ENCODE measurements at places on chromosomes 5 and 9. TPM values are rescaled to one million over a fixed set of nuclear protein-coding genes. Genes with fewer than 3 reads are reported as not detected.

Gene NAIF1
- 5.8 TPM for total RNA-seq

Gene RGS7BP
- total RNA-seq, result 1.8 TPM

Gene IL3
- not detected for total RNA-seq

Gene CYLC2
- total RNA-seq, result not detected

Gene MSMP
- not detected for total RNA-seq

Gene IL13
- not detected for total RNA-seq

DNA sequence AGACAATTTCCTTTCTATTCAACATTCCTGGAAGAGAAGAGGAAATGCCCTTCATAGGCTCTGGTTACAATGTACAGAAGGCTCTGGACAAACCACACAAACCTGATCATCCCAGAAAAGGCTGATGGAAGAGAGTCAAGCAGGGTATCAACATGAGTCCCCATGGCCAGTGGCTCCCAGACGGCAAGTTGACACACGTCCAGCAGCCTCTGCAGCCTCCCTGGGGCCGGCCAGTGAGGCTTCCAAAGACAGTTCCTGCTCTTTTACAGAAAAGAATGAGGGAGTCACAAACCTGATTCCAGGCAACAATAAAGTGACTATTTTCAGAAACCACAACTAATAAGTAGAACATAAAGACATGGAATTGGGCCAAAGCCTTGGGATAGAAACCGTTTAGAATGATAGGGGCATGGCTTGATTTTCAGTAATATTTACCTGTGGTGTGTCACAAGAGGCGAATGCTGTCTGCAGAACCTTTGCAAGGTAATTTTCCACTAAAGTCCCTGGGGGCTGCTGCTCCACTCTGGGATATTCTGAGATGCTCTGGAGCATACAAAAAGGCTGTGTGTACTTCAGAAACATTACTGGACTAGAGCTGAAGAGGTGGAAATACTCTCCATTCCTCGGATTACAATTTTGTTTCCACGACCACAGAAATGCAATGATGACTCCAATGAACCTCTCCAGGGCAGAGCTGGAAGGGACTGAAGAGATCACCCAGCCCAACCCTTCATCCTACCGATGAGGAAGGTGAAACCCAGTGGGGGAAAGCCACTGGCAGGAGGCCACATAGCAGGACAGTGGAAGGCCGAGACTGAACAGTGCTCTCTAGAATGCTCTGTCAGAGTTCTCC, 10.4 kb downstream of the MED27 start:
- H3K27ac ChIP-seq, result no peak overlapping the region
- H3K27me3 ChIP-seq, result no peaks in the 10 kb centered on the region
- no peak for DNase-seq
- H3K4me1 ChIP-seq, result no peaks in the 10 kb centered on the region
- no peaks in the 10 kb centered on the region for H3K36me3 ChIP-seq
- no peak overlapping the region for H3K4me3 ChIP-seq

- H3K4me3 ChIP-seq, result no peak overlapping the region
- H3K27ac ChIP-seq, result no peak overlapping the region
- no peak for DNase-seq
- H3K4me1 ChIP-seq, result no peaks in the 10 kb centered on the region
These were observed 510.0 kb downstream of the ACTL7B start for GRCh38 chr9:108345826-108346225.

DNA sequence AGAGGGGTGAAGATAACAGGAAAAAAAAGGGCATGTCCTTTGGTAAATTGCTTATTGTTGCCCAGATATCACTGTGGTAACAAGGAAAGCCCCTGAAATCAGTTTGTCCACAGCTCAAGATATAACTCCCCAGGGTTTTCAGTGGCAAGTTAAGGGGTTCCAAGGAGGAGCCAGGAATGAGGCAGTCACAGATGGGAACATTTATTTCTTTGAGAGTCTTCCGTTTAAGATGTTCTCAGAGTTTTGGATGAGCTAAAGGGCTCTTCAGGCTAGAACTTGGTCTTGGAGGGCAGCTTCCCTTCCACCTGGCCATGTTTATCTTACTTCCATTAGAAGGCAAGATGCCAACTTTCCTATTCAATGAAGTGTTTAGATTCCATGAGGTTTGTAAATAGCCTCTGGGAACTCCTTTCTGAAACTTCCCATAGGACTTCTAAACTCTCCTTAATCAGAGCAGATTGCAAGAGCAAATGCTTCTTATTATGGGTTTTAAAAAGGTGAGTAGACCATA, 277.6 kb upstream of the TNC start:
- DNase-seq, result no peak
- H3K27ac ChIP-seq, result no peak overlapping the region
- H3K4me3 ChIP-seq, result no peak overlapping the region
- H3K36me3 ChIP-seq, result no peaks in the 10 kb centered on the region
- H3K4me1 ChIP-seq, result no peaks in the 10 kb centered on the region

GRCh38 chr5:161546470-161547301, at the start of gene GABRB2:
Gene GABRB2, minus strand, starts transcription at chr5:161546725. Its CDS starts 82 bp downstream, at chr5:161546643.
- no peaks in the 10 kb centered on the region for H3K36me3 ChIP-seq
- H3K27me3 ChIP-seq, result no peaks in the 10 kb centered on the region
- H3K27ac ChIP-seq, result no peak within 1 kb of the TSS
- H3K4me1 ChIP-seq, result no peaks in the 10 kb centered on the region
- peak within 1 kb of the TSS; percentile 27 for H3K4me3 ChIP-seq

GRCh38 chr5:58491216-58491892, at the start of gene GAPT:
Gene GAPT, plus strand, starts transcription at chr5:58491435. Its CDS starts 3,102 bp downstream, at chr5:58494537.
- H3K27me3 ChIP-seq, result no peaks in the 10 kb centered on the region
- no peaks in the 10 kb centered on the region for H3K36me3 ChIP-seq
- H3K27ac ChIP-seq, result no peak within 1 kb of the TSS
- DNase-seq, result no peak

DNA sequence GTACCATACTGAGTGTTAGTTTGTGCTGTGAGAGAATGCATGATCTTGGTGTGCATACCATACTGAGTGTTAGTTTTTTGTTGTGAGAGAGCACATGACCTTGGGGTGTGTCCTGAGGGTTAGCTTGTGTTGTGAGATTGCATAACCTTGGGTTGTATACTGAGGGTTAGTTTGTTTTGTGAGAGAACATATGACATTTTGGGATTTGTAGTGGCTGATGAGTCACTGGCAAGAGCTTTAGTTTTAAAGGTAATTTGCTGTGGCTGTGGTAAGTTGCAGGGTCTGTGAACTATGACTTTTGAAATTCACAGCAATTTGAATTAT, 1068.3 kb upstream of the EDIL3 start:
- H3K4me3 ChIP-seq, result no peak overlapping the region
- no peaks in the 10 kb centered on the region for H3K27me3 ChIP-seq
- H3K36me3 ChIP-seq, result no peaks in the 10 kb centered on the region

GRCh38 chr5:143924311-143924978, 112.5 kb downstream of the HMHB1 start:
- DNase-seq, result no peak
- no peak overlapping the region for H3K27ac ChIP-seq
- H3K4me1 ChIP-seq, result no peaks in the 10 kb centered on the region
- no peaks in the 10 kb centered on the region for H3K36me3 ChIP-seq
- H3K4me3 ChIP-seq, result no peak overlapping the region

- no peaks in the 10 kb centered on the region for H3K27me3 ChIP-seq
- H3K4me3 ChIP-seq, result no peak overlapping the region
- no peaks in the 10 kb centered on the region for H3K36me3 ChIP-seq
- H3K27ac ChIP-seq, result no peak overlapping the region
- H3K4me1 ChIP-seq, result no peaks in the 10 kb centered on the region
These were observed 23.1 kb downstream of the TRIM7 start for GRCh38 chr5:181181650-181182565.

DNA sequence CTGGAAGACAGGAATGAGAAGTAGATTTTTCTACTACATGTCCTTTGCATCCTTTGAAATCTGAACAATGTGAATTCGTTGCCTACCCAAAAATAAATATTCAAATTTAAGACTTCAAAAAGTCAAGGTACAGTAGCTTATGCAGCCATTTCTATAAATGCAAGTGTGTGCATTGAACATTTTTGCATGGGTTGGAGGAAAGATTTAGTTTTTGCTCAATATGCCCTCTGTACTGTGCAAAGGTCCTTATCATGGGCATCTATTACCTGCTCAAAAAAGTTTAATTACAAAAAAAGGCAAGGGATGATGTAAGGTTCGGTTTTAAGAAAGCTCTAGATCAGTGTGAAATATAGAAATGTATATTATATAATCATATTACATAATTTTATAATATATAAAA, 22.6 kb downstream of the AKNA start:
- H3K4me3 ChIP-seq, result no peak overlapping the region
- peak overlapping the region; percentile 82 for H3K27ac ChIP-seq
- peaks cover 6% of the 10 kb centered on the region for H3K36me3 ChIP-seq
- no peaks in the 10 kb centered on the region for H3K4me1 ChIP-seq
- H3K27me3 ChIP-seq, result no peaks in the 10 kb centered on the region

DNA sequence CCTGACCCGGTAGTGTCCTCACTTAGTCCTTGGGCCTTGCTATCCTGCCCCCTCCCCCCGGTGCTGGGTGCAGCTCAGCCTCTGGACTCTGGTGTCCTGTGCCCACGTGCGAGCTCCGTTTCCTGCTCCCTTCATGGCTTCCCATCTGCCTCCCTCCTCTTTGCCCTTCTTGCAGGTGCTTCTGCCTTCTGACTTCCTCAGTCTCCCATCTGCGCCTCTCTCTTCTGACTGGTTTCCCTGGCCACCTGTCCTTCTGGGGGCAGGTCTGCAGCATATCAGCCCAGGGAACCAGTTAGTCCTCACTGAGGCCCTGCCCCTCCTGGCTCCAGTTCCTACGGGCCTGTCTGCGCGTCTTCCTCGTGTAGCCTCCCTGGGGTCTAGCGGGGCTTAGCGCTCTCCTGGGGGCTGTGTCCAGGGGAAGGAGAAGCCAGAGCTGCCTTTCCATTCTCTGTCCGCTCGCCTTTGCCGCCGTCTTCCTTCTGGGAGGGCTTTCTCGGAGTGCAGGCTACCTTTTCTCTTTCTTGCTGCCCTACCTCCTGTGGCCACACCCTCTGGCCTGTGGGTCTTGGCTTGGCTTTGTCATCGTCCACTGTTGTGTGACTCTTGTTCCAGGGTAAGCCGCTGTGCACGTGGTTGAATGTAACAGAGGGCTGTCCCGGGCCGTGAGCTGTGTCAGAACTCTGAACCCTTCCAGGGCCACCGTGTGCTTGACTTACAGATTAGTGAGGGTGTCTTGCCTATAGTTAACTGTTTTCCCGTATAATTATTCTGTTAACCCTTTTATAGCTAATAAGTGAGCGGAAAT, 51.8 kb downstream of the EHMT1 start:
- peak overlapping the region; percentile 22 for H3K27ac ChIP-seq
- no peaks in the 10 kb centered on the region for H3K27me3 ChIP-seq
- no peak overlapping the region for H3K4me3 ChIP-seq
- no peaks in the 10 kb centered on the region for H3K36me3 ChIP-seq

GRCh38 chr5:68740226-68740910, 353.4 kb upstream of the SLC30A5 start:
- no peak for DNase-seq
- no peak overlapping the region for H3K27ac ChIP-seq
- H3K27me3 ChIP-seq, result no peaks in the 10 kb centered on the region
- H3K4me3 ChIP-seq, result no peak overlapping the region

DNA sequence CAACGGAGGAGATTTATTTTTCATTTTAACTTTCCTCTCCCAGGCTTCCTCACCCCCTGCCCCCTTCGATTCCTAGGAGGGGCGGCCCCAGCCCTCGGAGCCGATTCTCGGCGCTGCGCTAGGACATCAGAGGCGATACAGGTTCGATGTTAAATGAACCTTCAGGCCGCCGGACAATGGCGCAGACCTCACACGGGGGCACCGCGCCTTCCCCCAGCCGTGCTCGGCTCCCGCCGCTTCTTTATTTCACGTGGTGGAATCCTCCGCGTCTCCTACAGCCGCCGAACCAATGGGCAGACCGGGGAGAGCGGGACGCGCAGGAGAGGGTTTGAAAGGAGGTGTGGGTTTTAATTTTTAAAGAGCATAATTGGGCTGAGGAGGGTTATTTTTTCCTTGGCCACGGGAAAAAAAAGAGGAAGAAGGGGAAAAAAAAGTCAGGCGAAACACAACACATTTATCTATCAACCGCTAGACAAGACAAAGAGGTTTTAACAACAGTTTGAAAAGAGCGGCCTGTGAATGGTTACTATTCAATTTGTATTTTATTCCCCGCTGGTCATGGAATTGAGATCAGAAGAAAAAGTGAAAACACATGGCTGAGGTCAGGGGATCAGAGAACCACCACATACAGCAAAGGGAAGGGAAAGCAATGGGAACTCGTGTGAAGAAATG, 126.8 kb downstream of the TMEM174 start:
- H3K4me1 ChIP-seq, result peaks cover 13% of the 10 kb centered on the region
- H3K4me3 ChIP-seq, result no peak overlapping the region
- no peaks in the 10 kb centered on the region for H3K36me3 ChIP-seq
- H3K27me3 ChIP-seq, result peaks cover 33% of the 10 kb centered on the region

- no peaks in the 10 kb centered on the region for H3K27me3 ChIP-seq
- H3K4me1 ChIP-seq, result no peaks in the 10 kb centered on the region
- no peak overlapping the region for H3K4me3 ChIP-seq
- no peaks in the 10 kb centered on the region for H3K36me3 ChIP-seq
- no peak for DNase-seq
These were observed 3.3 kb upstream of the TSC1 start for GRCh38 chr9:132947756-132948155.

DNA sequence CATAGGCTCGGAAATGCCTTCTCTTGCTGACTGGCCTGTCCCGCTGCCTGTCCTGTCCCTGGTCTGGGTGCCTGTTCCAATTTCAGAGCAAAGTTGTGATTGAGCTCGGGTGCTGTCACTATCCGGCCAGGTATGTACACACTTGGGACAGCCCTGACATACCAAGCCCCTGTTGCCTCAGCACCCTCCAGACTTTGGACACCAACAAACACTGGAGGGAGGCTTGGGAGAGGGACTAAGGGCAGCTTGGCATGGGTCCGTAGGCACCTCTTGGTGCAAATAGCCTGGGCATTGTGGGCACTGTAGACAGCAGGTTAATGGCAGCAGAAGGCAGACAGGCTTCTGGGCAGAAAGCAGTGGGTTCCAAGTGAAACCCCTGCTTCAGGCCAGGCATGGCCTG, 86.3 kb upstream of the SEMA6A start:
- no peak overlapping the region for H3K27ac ChIP-seq
- H3K27me3 ChIP-seq, result no peaks in the 10 kb centered on the region
- H3K4me1 ChIP-seq, result no peaks in the 10 kb centered on the region

GRCh38 chr5:154505567-154505966, 27.5 kb upstream of the HAND1 start:
- no peaks in the 10 kb centered on the region for H3K36me3 ChIP-seq
- H3K27ac ChIP-seq, result no peak overlapping the region
- no peak for DNase-seq
- no peaks in the 10 kb centered on the region for H3K4me1 ChIP-seq
- H3K4me3 ChIP-seq, result no peak overlapping the region

Data from right lobe of liver (tissue), 6 donors.